Ovary (tissue), 10 donors: ENCODE measurements at places on chromosomes 12 and 14. TPM values are rescaled to one million over a fixed set of nuclear protein-coding genes. Genes with fewer than 3 reads are reported as not detected.

DNA sequence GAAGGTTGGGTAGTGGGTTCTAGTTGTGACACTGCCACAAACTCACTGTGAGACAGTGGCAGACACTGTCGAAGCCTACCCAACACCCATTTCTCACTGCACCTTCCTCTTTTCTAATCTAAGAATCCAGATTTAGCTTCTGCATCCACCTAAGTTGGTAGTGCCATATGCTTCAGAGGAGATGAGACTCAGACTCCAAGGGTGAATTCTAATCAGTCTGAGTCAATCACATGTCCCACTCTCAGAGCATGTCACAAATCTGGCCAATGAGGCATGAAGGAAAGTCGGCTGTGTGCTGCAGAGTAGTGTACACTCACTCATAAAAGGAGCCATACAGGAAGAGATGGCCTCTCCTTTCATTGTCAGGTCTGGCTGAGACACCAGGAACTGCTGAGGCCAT lies 102.1 kb upstream of the RAP1B start:
- no peak for DNase-seq
- H3K4me3 ChIP-seq = no peak overlapping the region
- H3K4me1 ChIP-seq = no peaks in the 10 kb centered on the region
- H3K27me3 ChIP-seq = no peaks in the 10 kb centered on the region

DNA sequence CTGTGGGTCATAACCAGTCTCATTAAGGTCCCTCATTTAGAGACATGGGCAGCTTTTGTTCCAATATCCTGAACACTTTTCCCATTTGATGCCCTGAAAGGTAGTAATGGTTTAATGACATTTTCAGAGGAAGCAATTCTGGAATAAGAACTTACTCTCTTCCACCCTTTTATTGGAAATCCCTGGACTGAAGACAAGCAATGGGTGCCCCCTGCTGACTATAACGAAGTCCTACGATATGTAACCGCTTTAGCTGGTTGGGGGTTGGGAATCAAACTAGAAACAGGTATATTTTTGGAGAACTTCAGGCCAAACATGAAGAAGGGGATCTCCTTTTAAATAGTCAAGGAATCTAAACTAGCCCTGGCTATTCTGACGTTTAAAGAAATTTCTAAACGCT lies 20.5 kb downstream of the SARNP start:
- no peak overlapping the region for H3K27ac ChIP-seq
- DNase-seq = no peak
- no peaks in the 10 kb centered on the region for H3K36me3 ChIP-seq
- no peaks in the 10 kb centered on the region for H3K27me3 ChIP-seq
- H3K4me1 ChIP-seq = no peaks in the 10 kb centered on the region
- no peak overlapping the region for H3K4me3 ChIP-seq

DNA sequence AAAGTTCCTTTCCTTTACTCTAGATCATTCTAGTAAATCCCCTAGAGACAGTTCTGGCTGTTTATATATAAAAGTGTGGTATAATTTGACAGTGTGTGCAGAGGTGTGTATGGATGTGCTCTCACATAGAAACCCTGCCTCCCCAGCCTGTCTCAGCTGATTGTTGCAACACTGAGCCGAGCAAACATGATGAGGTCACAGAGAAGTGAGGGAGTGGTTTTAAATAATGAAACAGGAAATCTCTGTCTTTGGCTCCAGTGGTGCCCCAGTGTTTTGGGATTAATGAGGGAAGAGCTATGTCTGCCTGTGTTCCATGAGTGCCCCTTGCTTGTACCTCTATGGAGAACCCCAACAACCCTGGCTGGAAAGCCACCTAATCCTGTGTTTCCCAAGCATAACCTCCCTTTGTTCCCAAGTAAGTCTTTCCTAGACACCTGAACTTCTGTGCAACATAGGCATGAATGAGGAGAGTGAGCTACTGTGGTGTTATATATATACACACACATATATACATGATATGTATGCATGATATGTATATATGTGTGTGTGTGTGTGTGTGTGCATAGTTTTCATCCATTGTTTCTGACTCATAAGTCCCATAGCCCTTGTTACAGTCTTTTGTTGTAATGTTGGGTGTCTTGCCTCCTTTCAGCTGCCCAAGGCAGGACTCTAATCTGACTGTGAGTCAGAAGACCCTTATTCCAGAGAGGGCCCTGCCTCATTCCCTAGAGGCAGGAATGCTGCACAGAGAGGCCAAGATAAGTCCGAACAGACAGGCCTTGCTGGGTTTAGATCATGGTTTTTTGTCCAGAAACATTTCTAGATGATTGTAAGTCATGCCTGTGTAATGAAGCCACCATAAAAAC lies 18.0 kb downstream of the TRAF3 start:
- no peaks in the 10 kb centered on the region for H3K27me3 ChIP-seq
- DNase-seq = no peak
- peaks cover 3% of the 10 kb centered on the region for H3K4me1 ChIP-seq
- no peaks in the 10 kb centered on the region for H3K36me3 ChIP-seq
- no peak overlapping the region for H3K27ac ChIP-seq
- H3K4me3 ChIP-seq = no peak overlapping the region

C12orf50 gene
- 0.20 TPM for total RNA-seq

- DNase-seq = no peak
- H3K36me3 ChIP-seq = no peaks in the 10 kb centered on the region
- H3K4me1 ChIP-seq = no peaks in the 10 kb centered on the region
- no peak overlapping the region for H3K4me3 ChIP-seq
- no peaks in the 10 kb centered on the region for H3K27me3 ChIP-seq
- H3K27ac ChIP-seq = no peak overlapping the region
These were observed 111.2 kb downstream of the LRRIQ1 start for GRCh38 chr12:85147331-85147730.

DNA sequence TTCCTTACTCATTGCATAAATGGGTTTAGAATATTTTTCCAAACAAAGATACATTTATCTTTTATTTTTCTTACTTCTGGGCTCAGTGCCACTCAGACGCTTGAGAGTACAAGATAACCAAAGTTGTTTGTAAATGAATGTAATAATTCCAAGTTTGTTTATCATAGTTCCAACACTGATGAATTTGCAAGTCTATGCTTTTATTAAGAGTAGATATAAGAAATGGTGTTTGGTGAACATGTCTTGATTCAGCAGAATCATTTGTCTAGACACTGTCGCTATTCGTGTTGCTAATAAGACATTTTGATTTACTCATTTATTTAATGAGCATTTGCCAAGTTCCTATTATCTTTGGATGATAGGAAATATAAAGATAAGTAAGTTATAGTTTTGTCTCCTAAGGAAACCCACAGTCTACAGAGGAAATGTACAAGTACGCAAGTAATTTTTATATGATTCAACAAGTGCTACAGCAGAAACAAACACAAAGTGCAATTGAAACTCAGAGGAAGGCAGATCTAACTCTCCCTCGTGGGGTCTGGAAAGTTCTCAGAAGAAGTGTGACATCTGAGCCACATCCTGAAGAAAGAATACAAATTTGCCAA lies 132.8 kb upstream of the FSCB start:
- no peak overlapping the region for H3K4me3 ChIP-seq
- H3K36me3 ChIP-seq = no peaks in the 10 kb centered on the region
- H3K4me1 ChIP-seq = peaks cover 2% of the 10 kb centered on the region
- no peak overlapping the region for H3K27ac ChIP-seq
- no peak for DNase-seq

TAS2R31 gene
- 3.8 TPM for total RNA-seq

RNF212B gene
- not detected for total RNA-seq

AMN gene
- total RNA-seq = 1.4 TPM

DNA sequence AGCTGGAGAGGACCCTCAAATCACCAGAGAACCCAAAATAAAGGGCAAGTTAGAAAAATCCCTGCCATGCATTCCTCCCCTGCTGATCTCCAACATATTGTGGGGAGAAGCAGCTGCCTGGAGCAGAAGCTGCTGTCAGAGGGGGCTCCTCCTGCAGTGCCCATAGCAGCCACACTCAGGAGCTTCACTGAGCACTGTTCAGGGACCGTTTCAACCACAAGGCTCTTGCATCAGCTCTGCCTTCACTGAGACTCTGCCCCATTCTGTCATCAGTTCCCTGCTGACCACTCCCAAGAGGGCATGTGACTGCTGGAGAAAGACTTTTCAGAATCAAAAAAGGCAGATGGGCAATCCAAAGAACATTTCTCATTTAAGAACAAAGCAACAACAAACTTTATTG lies 392.7 kb downstream of the GALC start:
- no peak for DNase-seq
- H3K4me3 ChIP-seq = no peak overlapping the region
- no peaks in the 10 kb centered on the region for H3K27me3 ChIP-seq
- H3K36me3 ChIP-seq = no peaks in the 10 kb centered on the region
- no peak overlapping the region for H3K27ac ChIP-seq

- H3K4me1 ChIP-seq = no peaks in the 10 kb centered on the region
- DNase-seq = no peak
- no peak overlapping the region for H3K4me3 ChIP-seq
These were observed 242.2 kb upstream of the OR4E1 start for GRCh38 chr14:21915826-21916225.

- H3K4me3 ChIP-seq = no peak overlapping the region
- no peak for DNase-seq
- no peaks in the 10 kb centered on the region for H3K4me1 ChIP-seq
- no peaks in the 10 kb centered on the region for H3K27me3 ChIP-seq
- H3K36me3 ChIP-seq = no peaks in the 10 kb centered on the region
These were observed 462.3 kb upstream of the LRFN5 start for GRCh38 chr14:41144370-41144769.

ACOT4 gene
- 1.7 TPM for total RNA-seq

DNA sequence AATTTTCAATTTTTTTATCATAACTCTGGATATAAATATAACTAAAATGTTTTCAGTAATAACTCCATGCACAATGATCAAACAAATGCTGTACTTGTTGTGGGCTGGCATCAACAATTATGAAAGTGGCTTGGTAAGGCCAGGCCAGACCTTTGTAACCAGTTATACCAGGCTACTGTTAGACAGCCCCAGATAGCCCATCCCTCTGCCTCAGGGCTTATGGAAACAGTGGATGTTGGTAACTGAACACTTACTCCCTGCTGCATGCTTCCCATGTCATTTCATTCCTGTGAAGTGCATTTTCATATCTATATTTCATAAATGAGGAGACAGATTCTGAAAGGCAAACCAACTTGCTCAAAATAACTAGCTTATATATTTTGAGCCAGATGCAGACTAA lies 195.0 kb downstream of the SYT1 start:
- H3K36me3 ChIP-seq = no peaks in the 10 kb centered on the region
- no peak overlapping the region for H3K4me3 ChIP-seq
- DNase-seq = no peak
- no peak overlapping the region for H3K27ac ChIP-seq

GRCh38 chr12:6955108-6956020 lies 4.2 kb downstream of the PTPN6 start:
- H3K4me3 ChIP-seq = no peak overlapping the region
- no peak overlapping the region for H3K27ac ChIP-seq
- no peaks in the 10 kb centered on the region for H3K27me3 ChIP-seq
- DNase-seq = no peak
- no peaks in the 10 kb centered on the region for H3K36me3 ChIP-seq

DNA sequence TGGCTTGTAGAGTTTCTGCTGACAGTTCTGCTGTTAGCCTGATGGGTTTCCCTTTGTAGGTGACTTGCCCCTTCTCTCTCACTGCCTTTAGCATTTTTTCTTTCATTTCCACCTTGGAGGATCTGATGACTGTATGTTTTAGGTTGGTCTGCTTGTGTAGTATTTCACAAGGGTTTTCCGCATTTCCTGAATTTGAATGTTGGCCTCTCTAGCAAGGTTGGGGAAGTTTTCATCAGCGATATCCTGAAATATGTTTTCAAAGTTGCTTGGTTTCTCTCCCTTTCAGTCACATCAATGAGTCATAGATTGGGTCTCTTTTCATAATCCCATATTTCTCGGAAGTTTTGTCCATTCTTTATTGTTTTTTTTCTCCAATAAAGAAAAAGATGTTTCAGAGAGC lies 11.4 kb downstream of the NOPCHAP1 start:
- H3K4me3 ChIP-seq = no peak overlapping the region
- H3K4me1 ChIP-seq = no peaks in the 10 kb centered on the region
- H3K36me3 ChIP-seq = no peaks in the 10 kb centered on the region
- no peak overlapping the region for H3K27ac ChIP-seq

TAS2R46 gene
- 1.7 TPM for total RNA-seq

SPIC gene
- total RNA-seq = not detected

DNA sequence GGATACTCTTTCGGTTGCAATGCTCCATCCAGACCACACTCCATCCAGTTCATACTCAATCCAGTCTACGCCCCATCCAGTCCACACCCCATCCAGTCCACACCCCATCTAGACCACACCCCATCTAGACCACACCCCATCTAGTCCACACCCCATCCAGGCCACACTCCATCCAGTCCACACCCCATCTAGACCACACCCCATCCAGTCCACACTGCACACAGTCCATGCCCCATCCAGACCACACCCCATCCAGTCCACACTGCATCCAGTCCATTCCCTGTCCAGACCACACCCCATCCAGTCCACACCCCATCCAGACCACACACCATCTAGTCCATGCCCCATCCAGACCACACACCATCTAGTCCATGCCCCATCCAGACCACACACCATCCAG lies 116.0 kb upstream of the RTL1 start:
- no peaks in the 10 kb centered on the region for H3K27me3 ChIP-seq
- peak; percentile 3 for DNase-seq
- H3K27ac ChIP-seq = no peak overlapping the region
- no peak overlapping the region for H3K4me3 ChIP-seq
- H3K36me3 ChIP-seq = no peaks in the 10 kb centered on the region

DNA sequence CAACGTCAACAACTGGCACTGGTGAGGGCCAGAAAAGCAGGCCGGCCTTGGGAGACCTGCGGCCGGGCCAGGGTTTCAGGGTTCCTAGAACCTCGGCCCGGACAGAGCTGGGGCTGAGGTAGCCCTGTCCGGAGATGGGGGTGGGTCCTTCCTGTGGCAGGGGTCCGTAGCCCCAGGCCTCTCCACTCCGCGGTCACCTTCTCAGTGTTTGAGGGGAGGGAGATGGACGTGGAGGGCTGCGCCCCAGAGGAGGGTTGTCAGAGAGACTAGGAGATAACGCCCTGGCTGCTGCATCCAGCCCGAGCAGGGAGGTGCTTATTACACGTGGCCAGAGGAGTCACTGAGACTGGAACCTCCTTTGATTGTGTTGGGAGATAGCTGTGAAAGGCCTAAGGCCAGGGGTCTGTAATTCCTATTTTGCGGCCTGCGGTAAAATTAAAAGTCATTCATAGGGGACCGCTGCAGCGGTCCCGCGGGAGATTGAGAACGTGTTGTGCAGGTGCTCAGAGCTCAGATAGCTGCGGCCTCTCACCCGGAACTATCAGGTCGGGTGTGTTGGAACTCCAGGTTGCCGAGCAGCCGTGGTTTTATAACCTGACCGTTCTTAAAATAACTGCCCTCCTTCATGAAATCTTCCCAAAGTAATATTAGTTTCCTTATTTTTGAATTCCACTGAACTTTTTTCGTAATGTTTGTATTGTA lies 507 bp downstream of the AHSA1 start:
- no peaks in the 10 kb centered on the region for H3K4me1 ChIP-seq
- no peaks in the 10 kb centered on the region for H3K36me3 ChIP-seq
- H3K27ac ChIP-seq = peak overlapping the region; percentile 84
- no peak for DNase-seq
- H3K27me3 ChIP-seq = no peaks in the 10 kb centered on the region

CLECL1 gene
- total RNA-seq = not detected

SLC25A47 gene
- total RNA-seq = not detected

- DNase-seq = no peak
- H3K4me1 ChIP-seq = no peaks in the 10 kb centered on the region
- H3K27me3 ChIP-seq = no peaks in the 10 kb centered on the region
- H3K4me3 ChIP-seq = no peak overlapping the region
These were observed 238.1 kb downstream of the APAF1 start for GRCh38 chr12:98883231-98883630.

- no peak overlapping the region for H3K4me3 ChIP-seq
- no peak overlapping the region for H3K27ac ChIP-seq
- no peaks in the 10 kb centered on the region for H3K4me1 ChIP-seq
- no peak for DNase-seq
These were observed 47.8 kb downstream of the RBM19 start for GRCh38 chr12:113918306-113918705.

TMBIM6 gene
- 375 TPM for total RNA-seq

COX8C gene
- not detected for total RNA-seq
